HS-5 (cell line): ENCODE measurements at places on chromosomes 12 and 14.

DNA sequence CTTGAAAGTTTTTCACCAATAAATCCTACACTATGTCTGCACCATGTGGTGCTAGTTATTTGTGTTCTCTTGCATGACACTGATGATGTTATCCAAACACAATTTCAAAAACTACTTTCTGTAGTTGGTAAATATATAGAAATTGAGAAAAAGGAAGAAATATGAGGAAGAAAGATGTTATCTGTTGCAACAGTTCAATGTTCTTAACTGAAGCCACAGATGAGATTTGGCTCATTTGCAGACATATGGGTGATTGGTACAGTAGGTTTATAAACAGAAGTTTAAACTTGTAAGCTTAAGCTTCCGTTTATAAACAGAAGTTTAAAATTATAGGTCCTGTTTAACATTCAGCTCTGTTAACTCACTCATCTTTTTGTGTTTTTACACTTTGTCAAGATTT is at the start of gene CLEC12A:
TSS of gene CLEC12A (plus strand) at position 229 of the 400 bp plus-strand sequence. CDS start 188 bp downstream, outside the sequence.
- DNase-seq: no peak

- no peak for DNase-seq
Measured at GRCh38 chr14:105078294-105078693, 13.1 kb upstream of the GPR132 start.

GRCh38 chr14:92900660-92901059 is 22.3 kb upstream of the CHGA start:
- DNase-seq: no peak

DNA sequence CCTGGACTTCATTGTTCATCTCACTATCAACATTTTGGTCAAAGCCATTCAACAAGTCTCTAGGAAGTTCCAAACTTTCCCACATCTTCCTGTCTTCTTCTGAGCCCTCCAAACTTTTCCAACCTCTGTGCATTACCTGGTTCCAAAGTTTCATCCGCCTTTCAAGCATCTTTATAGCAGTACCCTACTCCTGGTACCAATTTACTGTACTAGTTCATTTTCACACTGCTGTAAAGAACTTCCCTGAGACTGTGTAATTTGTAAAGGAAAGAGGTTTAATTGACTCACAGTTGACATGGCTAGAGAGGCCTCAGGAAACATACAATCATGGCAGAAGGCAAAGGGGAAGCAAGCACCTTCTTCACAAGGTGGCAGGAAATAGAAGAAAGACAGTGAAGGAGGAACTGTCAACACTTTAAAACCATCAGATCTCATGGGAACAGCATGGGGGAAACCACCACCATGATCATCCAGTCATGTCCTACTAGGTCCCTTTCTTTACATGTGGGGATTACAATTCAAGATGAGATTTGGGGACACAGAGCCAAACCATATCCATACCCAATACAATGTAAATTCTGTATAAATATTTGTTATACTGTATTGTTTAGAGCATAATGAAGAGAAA is 109.7 kb downstream of the C12orf75 start:
- DNase-seq: no peak

DNA sequence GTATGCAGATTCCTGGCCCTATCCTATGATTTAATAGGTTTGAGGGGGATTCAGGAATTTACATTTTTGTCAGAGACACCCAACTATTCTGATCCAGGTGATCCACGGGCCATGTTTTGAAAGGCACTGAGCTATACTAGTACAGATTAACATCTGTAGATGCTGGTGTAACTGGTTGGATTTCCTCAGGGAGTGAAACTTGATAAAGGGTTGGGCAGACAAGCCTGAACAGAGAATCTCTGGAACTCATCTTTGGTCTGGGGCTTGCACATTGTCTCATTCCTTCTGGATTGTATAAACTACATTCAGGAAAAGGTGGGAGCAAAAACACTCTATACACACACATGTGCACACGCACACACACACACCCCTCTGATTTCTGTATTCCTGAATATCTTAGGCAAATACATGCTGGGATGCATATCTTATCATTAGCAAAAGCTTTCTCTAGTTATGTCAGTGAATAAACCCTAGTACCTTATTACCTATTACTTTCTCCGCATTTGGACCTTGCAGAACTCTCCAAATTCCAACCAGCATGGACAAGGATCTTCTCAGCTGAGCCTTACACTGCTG is 104.6 kb downstream of the SLC38A1 start:
- DNase-seq: no peak

DNA sequence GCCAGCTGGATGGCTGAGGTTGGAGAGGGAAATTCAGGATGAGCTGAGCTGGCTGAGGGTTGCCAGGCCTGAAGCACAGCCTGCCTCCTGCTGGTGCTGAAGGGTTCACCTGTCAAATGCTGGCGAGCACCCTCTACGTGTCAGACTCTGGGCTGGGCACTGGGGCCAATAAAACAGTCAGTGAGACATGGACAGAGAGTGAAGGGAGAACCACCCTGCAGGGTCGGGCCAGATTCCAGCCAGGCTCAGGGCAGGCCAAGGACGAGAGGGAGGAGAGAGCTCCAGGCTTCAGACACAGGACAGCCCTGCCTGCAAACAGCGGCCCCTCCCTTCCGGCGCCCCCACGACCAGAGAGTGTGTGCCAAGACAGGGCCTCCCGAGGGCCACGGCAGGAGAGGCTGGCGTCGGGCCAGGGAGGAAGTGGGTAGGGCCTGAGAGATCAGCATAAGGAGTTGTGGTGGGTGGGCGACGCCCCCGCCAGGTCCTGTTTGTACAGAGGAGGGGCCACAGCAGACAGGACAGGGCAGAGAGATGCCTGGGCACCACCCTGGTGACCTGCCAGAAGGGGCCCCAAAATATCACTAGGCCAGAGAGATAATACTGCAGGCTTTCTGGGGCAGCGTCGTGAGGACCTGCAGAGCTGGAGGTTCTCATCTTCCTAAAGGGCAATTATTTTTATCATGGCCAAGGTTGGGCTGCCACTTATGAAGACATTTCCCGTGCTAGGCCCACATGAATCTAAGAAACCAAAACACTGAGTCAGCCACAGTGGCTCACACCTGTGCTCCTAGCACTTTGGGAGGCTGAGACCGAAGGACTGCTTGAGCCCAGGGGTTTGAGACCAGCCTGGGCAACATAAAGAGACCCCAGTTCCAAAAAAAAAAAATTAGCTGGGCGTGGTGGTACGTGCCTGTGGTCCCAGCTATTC is 73.1 kb upstream of the GPR68 start:
- DNase-seq: no peak

GRCh38 chr12:51529651-51529970 is 61.4 kb upstream of the SCN8A start:
- no peak for DNase-seq

DNA sequence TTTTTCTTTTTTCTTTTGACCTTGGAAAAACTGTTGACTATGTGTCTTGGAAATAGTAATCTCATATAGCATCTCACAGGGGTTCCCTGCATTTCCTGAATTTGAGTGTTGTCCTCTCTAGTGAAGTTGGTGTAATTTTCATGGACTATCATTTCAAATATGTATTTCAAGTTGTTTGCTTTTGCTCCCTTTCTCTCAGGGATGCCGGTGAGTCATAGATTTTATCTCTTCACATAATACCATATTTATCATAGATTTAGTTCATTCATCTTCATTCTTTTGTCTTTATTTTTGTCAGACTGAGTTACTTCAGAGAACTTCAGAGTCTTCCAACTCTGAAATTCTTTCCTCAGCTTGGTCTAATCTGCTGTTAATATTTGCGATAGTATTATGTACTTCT is 1320.6 kb downstream of the LRFN5 start:
- DNase-seq: no peak

GRCh38 chr12:50517421-50518048 is 12.8 kb downstream of the DIP2B start:
- DNase-seq: no peak

DNA sequence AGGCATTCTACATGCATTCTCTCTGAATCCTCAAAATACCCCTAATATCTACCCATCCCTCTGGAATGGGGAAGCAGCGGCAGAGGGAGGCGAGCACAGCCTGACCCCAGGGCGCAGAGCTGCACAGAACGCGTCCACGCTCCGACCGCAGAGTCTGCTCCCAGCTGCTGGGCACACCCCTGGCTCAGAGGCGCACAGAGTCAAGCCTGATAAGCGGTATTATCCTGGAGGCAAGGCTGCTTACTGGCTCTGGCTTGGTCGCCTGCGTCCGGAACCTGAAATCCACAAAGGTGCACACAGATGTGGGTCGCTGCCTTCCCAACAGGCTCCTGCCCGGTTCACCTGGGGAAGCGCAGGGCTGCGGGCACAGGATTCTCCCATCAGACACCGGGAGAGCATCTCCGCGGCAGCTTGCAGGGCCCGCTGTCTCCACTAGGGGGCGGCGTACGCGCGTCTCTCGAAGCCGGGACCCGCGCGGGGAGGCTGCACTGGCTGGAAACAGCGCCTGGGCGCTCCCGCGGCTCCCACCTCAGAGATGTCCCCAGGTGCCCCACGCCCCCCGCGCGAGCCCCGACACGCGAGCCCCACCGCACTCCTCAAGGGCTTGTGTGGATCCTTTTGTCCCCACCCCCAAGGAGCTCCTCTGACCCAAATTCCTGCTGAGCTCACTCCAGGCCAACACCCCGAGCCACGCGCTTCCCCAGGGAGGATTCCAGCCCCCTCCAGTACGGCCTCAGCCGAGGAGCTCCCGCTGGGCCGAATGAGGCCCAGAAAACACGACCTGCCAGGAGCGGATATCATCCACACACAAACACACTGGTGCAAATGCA is 120.1 kb upstream of the FZD10 start:
- DNase-seq: no peak

GRCh38 chr14:99961826-99962518 is 103.2 kb upstream of the EVL start:
- DNase-seq: no peak

DNA sequence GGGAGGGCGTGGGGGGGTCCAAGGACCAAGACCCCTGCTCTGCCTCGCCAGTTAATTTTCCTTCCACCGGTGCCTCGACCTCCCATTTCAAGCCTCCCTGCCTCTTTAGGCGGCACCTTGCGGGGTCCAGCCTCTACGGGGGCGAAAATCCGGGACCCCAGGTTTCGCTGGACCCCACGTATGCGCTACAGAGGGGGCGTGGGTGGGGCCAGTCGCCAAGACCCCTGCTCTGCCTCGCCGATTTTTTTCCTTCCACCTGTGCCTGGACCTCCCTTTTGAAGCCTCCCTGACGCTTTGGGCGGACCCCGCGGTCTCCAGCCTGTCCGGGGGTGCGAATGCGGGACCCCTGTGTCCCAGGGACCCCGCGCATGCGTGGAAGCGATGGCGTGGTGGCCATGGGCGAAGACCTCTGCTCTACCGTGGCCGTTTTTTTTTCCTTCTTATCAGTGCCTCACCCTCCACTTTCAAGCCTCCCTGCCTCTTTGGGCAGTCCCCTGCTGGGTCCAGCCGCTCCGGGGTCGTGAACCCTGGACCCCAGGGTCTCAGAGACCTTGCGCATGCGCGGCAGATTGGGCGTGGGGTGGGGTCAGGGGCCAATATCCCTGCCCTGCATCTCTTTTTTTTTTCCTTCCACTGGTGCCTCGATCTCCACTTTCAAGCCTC is 324.2 kb downstream of the ALG10 start:
- no peak for DNase-seq

GRCh38 chr12:132881818-132882217 is 5.6 kb downstream of the CHFR start:
- DNase-seq: no peak

DNA sequence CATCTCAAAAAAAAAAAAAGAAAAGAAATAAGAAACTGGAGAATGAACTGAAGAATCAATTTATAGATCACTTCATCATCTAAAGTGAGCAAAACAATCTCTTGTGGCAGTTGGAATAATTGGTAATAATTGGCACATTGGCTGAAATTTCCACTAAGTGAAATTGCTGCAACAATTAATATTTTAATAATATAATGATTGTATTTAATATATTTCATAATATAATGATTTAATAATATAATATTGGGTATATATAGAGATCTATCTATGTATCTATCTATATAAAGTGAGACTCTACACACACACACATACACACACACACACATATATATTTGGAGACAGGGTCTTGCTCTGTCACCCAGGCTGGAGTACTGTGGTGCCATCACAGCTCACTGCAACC is 81.2 kb upstream of the PRICKLE1 start:
- DNase-seq: no peak

DNA sequence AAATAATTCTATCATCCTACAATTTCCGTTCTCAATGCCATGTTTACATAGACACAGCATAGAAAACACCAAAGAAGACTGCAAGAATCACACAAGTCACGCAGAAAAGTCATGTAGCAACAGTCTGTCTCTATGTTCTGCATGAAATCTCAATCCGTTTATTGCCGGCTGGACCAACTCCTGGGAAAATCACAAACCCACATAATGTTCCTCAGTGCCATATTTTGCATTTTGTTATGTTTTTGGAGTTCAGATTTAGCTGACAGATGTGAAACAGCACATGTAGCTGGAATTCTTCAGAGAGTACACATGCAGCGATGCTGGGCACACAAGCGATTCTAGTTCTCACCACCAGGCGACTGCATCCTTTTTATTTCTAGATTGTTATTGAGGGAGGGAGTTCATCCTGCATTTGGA is 193.1 kb downstream of the APAF1 start:
- DNase-seq: no peak

DNA sequence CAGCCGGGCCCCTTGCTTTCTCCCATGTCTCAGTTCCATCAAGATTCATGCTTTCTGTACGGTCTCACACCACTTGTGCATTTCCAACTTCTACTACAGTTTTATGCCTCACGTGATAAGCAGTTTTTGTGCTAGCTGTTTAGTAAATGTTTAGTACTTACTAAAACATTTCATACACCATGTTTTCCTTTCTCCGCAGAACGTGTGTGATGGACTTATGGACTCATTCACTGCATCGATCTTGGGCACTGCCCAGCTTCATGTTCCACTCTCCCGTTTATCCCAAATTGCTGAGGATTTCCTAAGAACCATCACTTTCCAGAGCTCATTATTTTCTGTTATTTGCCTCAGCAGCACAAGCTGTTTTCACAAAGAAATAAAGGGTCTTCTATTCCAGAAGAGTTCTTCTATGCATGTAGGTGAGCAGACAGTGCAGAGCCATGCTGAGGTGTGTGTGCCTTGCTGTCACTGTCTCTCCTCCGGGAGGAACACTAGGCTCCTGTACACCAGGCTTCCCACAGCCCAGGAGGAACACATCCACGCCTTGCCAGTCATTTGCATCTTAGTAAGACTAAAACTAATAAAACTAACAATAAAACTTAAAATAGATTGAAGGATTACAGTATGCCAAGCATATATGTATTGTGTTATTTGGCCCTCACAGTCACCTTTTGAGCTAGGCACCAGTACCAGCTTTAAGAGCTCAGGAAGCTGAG is 90.3 kb upstream of the EEA1 start:
- no peak for DNase-seq
